ENCODE measurements at places on chromosomes 6 and 20. TPM values are rescaled to one million over a fixed set of nuclear protein-coding genes. Genes with fewer than 3 reads are reported as not detected.
A peak's percentile ranks its signal among the peaks of the same experiment; 100 is the strongest.

The TMEM200A gene
- 12.8 TPM for total RNA-seq

DNA sequence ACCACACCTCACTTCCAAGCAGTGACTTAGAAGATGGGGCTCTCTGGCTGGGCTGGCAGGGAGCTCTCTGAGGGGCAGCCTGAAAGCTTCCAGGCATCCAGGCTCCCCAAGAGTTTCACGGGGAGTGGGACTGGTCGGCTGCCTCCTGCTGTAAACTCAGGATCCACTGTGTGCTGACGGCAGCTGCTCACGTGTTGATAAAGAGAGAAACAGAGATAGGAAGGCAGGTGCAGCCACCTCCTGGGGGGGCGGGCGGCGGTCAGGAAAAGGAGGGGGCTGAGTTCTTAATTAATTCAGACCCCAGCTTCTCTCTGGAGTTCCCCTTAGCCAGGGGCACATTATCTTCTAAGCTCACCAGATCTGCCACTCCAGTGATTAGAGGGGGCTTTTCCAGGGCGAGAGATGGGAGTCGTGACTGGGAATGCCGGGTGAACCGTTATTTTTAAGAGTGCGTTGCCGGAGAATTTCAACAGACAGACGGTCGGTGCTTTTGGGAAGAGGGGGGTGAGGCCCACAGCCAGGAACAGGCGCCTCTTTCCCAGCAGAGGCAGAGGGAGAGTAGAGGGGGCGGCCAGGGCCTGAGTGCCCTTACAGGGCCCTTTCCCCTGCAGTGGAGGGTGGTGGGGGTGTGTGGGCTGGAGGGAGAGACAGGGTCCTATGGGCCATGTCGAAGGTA is 70.9 kb downstream of the CD40 start:
- DNase-seq: no peak

- DNase-seq: peak; percentile 55
Measured at GRCh38 chr6:28816339-28816908, 107.4 kb downstream of the TRIM27 start.

DNA sequence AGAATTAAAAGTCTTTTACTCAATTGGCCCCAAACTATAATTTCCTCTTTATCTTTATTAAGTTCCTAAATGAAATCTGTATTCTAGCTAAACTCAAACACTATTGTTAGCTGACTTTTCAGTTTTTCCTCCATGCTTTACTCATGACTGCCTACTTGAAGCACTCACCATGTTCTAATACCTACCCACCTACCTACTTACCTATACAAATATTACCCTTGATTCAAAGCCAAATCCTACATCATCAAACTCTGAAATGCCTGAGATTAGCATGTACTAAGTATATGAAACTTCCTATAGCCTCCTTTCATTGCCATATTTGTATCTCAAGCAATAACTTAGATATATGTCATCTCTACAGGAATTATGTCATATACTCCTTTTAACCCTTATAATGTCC is 259.7 kb downstream of the HDGFL1 start:
- no peak for DNase-seq

- no peak for DNase-seq
Measured at GRCh38 chr6:170149681-170150589, 140.9 kb downstream of the DLL1 start.

DNA sequence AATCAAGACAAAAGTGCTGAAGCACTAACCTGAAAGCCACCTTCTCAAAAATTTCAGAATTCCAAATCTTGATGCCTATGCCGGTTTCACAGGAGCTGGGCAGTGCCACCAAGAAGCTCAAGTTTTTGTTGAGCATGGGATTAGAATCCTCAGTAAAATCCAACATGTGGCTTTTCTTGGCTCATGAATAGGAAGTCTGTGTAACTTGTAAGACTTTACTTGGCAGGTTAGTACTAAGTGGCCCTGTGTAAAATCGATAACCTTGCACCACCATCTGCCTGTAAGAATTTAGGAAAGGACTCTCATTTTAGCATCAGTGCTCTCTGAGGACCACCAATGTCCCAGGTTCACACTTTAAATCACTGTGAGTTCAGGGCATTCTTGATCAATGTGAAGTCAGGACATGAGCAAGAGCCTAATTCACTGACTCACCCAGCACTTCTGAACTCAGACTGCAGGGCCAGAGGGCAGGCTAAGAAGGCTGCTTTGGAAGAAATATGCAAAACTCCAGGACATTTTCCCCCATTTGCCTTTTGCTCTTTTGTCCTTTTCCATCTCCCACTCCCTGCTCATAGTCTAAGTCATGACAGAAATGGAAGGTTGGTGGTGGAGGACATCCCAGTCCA is 113.2 kb downstream of the EDN1 start:
- no peak for DNase-seq

- no peak for DNase-seq
Measured at GRCh38 chr6:125942672-125943527, 13.7 kb upstream of the HINT3 start.

DNA sequence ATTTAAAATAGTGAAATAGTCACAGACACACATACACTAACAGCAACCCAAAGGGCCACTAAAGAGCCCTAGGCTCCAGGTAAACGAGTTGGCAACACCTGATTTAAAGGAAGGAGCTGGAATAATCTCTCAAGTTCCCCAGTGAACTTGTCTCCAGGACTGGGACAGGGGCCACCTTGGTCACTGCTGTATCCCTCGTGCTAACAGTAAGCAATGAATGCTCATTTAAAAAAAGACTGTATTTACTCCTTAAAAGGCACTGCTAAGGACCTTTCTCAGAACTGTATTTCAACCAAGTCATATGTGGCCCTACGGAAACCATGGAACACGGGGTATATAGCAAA is 1.3 kb downstream of the DIDO1 start:
- no peak for DNase-seq

The NKX2-2 gene
- total RNA-seq: not detected

- DNase-seq: peak; percentile 87
Measured at GRCh38 chr6:166955865-166956443, 396 bp downstream of the RNASET2 start.

DNA sequence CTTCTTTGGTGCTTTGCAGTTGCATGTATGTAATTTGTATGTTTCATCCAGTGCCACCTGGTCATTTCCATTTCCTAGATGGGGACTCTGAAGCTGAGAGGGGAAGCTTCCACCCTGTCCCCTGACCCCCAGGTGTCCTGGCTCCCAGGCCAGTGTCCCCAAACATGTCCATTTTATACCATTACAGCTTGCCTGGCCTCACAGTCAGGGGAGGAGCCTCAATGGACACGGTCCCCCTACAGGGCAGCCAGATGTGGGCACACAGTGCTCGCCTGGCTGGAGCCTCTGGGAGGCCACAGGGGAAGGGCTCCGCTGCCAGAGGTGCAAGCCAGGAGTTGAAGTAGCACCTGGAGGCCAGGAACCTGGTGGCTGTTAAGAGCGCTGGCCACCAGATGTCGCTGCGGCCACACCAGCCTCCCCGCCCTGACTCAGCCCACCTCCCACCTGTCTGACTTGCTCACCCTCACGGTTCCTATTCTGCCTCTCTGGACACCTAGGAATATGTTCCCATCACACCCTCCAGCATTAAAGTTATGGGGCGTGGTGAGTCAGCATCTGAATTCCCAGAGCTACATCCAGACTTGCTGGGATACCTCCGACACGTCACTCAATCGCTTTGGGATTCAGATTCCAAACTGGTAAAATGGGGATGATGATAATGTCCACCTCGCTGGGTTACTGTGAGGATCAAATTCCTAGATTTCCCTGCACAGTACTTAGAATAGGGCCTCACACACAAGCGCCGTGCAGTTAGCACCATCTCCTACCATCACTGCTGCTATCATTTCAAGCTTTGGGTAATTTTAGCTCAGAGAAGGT is 107.4 kb downstream of the SULF2 start:
- DNase-seq: peak; percentile 75

The CYP24A1 gene
- not detected for total RNA-seq

- DNase-seq: no peak
Measured at GRCh38 chr20:17872434-17872833, 96.2 kb downstream of the SNX5 start.

GRCh38 chr20:51876313-51876940 is 74.1 kb upstream of the SALL4 start:
- no peak for DNase-seq

The KIF25 gene
- total RNA-seq: 1.2 TPM

DNA sequence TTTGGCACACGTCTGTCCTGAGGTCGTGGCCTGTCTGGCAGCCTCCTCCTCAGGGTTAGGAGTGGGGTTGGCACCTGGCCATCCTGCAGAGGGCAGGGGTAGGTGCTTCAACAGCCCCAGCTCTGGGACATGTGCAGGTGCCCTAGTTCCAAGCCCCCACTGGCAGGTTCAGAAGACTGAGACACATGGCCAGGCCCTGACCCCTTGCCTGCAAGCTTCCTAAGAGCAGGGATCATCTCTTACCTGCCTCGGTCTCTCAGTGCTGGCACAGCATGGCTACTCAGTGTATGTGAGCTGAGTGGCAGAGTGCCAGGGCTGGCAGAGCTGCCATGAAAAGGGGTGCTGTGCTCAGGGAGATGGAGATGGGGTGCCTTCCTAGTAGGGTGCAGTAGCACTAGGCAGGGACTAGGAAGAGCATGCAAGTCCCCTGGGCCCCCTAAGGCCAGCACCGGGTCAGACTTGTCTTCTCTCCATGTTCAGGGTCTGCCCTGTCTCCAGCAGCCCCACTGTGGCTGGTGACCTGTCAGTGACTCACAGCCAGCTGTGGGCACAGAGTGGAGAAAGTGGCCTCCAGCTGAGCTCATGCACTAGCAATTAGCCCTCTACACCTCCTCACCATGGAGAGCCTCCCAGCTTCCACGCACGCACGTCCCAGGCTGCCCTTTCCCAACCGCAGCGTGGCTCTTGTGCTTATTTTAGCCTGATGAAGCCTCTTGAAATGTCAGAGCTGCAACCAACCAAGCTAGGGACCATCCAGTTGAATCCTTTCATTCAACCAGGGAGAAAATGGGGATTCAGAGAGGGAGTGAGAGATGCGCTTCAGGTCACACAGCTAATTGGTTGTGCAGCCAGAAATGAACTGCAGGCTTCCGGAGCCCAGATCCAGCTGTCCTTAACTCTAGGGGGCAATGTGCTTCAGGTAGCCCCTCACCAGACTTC is 116.6 kb downstream of the MRPL14 start:
- no peak for DNase-seq

The PDYN gene
- 0.12 TPM for total RNA-seq

The CRYBG1 gene
- 0.40 TPM for total RNA-seq

The EIF6 gene
- total RNA-seq: 47.5 TPM

- DNase-seq: peak; percentile 58
Measured at GRCh38 chr6:105515054-105515453, 112.2 kb upstream of the PREP start.

GRCh38 chr6:149846321-149846720 is 17.8 kb downstream of the LRP11 start:
- DNase-seq: no peak

DNA sequence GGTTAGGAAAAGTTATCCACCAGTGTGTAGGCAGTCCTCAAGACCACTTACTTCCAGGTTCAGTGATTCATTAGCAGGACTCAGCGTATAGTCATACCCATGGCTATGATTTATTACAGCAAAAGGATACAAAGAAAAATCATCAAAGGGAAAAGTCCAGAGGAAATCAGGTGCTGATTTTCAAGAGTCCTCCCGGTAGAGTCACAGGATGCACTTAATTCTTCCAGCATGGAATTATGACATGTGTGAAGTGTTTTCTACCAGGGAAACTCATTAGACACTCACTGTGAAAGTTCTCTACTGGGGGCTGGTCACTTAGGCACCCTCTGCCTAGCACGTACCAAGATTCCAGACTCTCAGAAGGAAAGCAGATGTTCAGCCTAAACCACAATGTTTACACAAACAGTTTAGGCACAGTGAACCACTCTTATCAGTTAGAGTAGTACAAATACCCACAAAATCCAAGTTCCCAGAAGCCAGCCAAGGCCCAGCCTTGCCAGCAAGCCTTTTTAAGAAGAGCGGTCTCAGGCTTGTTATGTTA is 10.2 kb downstream of the WFDC3 start:
- DNase-seq: no peak

The PRPH2 gene
- total RNA-seq: 0.06 TPM

DNA sequence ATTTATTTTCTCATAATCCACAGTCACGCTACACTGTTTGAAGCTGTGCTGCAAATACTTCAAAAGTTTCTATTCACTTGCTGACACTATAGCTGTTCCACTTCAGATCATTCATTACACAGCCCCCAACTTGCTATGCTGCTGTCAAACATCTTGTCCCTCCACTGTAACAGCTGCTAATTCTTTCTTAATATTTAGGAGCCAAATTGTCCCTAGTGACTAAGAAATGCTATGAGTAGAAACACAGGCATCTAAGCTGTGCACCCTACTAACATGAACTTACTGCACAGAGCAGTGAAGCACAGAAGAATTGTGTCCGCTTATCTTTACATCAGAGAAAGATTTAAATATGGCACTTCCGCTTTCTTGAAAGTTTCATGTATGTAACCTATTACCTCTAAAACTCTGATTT is 91.3 kb downstream of the PDE10A start:
- DNase-seq: no peak

All from neural progenitor cell (in vitro differentiated cells).